ENCODE measurements at places on chromosomes 16 and 17.

GRCh38 chr17:20784100-20784665 is 204.7 kb downstream of the CDRT15L2 start:
- DNase-seq: no peak

- no peak for DNase-seq
These were observed 13.7 kb downstream of the RNF213 start for GRCh38 chr17:80274331-80274730.

DNA sequence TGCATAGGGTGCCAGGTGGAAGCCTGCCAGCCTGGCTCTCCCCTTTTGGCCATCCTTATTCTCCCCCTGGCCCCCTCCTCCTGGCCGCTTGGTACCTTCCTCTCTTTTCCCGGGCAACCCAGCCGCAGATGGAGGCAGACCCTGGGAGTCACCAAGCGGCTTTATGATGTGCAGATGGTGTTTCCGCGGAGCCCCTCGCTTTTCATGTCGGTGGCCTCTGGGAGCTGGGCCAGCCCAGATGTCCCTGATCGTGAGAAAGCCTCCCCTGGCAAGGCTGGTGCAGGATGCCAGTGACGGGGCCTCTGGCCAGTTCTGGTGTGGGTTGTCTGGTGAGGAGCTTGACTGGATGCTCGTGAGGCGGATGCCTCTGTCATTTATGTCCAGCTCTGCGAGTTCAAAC is 18.0 kb upstream of the BRD7 start:
- no peak for DNase-seq

DNA sequence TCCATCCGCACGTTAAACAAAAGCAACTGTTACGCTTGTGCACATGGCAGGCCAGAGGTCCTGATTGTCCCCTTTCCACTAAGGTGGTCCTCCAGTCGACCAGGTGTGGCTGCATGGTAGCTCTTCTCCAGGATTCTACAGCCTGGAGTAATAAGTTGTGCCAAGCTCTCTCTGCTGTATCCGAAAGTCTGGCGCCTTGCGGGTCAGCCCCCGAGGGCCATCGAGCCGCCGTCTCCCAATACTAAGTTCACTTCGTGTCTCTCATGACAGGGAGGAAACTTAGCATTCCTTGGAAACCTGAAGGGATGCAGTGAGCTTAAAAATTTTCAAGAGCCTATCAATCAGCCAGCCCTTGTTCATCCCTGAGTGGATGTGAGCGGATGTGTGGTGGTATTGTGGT is 5.3 kb upstream of the ENDOV start:
- no peak for DNase-seq

DNA sequence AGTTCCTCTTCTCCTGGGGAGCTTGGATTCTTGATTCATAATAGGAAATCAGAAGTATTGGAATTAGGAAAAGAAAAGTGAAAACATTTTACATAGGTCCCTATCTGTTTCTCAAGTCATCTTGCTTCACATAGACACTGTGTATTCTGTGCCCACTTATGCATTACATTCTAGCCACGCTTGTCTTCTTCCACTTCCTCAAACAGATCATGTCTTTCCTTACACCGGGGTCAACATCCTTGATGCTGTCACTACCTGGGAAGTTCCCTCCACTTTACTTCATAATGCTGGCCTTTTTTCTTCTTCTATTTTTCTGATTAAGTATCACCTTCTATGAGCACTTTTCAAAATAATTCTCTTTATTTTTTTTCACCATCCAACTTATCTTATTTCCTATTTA is 606.4 kb upstream of the CDH8 start:
- no peak for DNase-seq

DNA sequence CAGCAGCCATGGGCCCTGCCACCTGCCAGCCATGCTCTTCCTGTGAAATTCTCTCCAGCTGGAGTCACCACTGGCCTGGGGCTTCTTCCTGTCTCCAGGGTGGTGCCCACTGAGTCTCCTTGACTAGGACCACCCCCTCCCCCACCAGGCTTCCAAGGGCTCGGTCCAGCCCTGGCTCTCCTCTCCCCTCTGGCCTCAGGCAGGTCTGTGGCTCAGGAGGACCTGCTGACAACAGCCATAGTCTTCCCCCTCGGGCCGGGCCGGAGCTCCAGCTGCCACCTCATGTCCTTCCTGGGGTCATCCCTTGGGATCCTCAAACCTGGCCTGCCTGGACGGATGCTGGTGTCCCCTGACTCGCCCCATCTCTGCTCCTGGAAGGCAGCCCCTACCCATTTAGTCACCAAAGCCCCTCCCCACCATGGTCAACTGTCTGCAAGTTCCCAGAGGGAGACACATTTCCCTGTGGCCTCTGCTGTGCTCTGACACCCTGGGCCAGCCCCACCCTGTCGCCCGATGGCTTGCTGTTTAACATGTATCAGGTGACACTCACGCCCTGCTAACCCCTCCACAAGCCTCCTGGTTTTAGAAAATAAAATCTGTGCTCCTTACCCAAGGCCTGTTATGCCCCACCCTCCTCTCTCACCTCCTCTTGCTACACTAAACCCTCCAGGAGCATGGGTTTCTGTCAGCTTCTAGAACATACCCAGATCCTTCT is 186.2 kb downstream of the RBFOX3 start:
- DNase-seq: no peak

- no peak for DNase-seq
These were observed 145.0 kb downstream of the CCDC182 start for GRCh38 chr17:57600074-57600473.

DNA sequence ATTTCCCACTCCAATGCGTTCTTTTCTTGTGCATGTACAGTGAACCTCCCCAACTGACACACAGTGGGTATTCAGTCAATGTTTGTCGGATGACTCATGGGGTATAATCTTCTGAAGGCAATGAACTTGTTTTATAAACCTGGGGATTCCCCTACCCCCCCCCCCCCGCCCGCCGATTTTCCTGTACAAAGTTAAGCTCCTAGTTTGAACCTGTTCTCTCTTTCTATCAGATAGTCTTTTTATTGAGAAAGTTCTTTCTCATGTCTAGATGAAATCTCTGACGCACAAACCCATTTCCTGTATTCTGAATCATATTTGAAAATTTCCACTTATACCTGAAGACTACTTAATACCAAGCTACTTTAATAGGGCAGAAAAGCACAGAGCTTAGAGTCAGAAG is 338.3 kb downstream of the CA10 start:
- no peak for DNase-seq

GRCh38 chr16:54115558-54115957 is 171.0 kb downstream of the IRX3 start:
- DNase-seq: no peak

DNA sequence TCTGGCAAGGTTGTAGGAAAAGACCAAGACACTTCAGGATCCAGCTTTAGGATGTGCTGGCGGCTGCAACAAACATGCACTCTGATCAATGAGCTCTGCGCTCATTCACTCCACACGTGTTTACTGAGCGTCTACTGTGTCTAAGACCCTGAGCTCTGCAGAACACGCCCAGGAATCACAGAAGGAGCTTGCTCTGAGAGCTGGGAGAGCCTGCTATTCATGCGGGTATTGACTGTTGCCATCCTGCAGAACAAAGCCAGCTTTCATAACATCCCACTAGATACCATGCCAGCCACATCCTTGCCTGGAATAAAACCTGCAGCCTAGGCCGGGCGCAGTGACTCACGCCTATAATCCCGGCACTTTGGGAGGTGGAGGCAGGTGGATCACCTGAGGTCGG is 44.1 kb downstream of the NXN start:
- DNase-seq: no peak

DNA sequence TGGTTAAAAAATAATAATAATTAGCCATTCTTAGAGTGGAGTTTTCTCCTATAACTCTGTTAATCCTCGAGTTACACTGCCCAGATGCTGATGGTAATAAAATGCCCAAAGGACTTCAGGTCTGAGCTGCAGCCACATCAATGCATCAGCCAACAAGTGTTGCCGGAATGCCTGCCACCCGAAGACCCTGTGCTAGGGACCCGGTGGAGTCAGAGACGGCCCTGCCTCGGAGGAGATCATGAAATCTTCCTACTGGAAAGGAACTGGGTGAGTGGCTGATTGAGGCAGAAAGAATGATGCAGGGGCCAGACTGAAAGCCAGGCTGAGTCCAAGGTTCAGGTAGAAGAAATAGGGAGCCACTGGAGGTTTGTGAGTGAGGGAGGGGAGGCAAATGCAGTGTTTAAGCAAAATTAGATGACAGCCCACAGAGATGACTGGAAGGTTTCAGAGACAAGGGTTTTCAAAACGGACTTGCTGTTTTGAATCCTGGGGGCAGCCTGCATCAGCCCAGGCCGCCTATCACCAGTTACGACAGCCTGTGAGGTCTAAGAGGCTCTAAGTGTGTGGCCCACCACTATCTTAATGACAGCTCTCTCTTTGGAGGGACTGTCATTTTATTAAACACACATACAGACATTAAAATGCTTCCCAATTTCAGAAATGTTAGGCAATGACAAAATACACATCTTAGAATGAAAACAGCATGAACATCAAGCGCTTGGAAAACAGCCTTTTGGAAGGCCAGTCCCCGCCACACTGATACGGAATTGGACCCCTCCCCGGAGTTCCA is 100.0 kb downstream of the ZNF423 start:
- no peak for DNase-seq

DNA sequence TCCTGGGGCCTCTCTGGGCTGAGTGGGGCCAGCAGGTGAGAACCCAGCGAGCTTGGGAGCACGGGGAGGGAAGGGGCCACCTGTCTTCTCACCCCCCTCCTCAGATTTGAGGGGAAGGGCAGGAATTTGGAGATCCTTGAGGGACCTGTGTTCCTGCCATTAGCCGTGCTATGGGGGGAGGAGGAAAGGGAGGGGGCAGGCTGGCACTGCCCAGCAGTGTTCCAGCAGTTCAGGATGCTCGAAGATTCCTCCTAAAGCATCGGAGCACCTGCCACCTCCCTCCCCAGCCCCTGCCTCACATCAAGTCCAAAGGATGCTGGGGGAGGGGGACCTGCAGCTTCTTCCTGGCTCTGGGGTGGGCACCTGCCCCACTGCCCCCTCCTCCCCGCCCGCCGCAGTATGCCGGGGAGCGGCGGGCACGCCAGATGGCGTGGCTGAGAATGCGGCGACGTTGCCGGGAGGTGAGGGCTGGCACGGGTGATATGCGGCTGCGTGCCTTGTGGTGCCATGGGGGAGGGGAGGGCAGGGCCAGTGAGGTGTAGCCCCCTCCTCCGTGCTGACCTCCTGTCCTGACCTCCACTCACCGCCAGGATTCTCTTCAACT is 4.7 kb upstream of the NEUROD2 start:
- no peak for DNase-seq

DNA sequence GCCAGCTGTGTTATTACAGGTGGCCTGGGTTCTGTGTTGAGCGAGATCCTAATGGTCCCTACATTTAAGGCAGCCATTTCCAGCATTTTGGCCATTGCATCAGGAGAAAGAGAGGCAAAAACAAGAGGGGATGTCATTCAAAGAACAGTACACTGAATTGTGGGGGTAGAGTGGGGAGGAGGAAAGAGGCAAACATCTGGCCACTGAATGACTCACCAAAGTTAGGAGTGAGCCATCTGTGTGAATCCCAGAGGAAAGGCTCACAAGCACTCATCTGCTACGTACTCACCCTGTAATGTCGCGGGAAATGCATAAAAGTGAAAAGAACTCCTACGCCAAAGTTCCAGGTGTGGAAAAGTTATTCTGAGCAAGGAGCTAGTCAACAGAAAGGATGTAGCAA is 16.7 kb downstream of the KRABD2 start:
- DNase-seq: no peak

DNA sequence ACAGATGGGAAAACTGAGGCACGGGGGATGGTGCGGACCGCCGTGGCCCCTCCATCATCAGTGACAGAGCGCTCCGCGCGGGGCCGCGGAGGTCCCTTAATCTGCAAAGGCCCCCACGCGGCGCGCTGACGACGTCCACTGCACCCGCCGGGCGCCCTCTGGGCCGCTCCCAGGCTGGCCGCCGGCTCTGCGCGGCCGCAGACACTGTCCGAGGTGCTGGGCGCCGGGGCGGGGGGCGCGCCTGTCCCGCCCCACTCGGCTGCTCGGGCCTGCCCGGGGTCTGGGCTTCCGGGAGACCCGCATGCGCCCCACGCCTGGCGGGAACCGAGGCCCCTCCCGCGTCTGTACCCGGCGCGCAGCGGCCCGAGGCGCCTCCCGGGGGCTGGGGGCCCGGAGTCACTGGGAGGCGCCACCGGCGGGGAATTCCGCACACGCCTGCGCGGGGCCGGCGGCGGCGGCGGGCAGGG is 550 bp upstream of the RNF213 start:
- DNase-seq: peak; percentile 81

GRCh38 chr16:68420366-68420942 is 27.9 kb downstream of the SMPD3 start:
- DNase-seq: peak; percentile 63

- no peak for DNase-seq
These were observed 1334.8 kb downstream of the CDH11 start for GRCh38 chr16:63787014-63787413.

GRCh38 chr17:8220783-8221662 is 10.6 kb upstream of the AURKB start:
- DNase-seq: peak; percentile 67

DNA sequence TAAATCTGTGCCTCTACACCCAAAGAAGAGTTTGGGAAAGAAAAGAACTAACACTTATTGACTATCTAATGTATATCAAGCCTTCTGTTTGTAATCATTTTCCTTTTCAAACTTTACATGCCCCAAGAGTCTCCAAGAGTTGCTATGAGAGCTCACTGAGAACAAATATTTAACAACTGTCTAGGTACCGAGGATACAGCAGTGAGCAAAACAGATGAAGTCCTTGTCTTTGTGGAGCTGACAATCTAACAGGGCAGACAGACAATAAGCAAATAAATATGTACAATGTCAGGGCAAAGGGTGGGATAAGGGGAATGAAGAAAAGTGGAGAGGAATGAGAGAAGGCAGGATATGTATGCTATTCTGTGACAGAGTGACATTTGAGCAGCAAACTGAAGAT is 64.8 kb upstream of the KSR1 start:
- DNase-seq: no peak

DNA sequence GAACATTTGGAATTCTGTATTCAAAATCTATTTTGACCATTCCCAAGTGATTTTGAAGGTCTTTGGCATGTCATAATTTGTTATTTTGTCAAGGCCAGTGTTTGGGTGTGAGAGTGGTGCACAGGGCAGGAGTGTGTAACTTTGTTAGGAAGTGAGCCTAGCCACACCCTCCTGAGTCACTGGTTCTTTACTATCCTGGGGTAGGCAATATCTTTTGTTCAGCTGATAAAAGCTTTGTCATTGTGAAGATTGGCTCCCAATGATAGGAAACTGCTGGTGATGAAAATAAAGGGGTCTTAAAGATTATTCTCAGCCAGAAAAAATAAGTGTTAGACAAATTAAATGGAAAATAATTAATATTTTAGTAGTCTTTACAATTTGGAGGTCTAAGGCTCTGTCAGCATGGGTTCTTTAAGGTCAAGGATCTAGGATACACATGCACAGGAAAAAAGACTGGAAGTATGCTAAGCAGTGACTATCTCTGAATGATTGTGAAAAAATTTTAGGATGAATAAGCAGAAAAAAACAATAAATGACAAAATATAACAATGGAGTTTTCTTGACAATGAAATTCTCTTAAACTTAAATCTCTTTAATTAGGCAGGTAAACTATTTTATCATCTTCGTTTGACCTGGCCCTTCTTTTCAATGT is 5.1 kb downstream of the UBN1 start:
- no peak for DNase-seq
